Hepatocyte (in vitro differentiated cells): ENCODE measurements at places on chromosomes 6 and 20. TPM values are rescaled to one million over a fixed set of nuclear protein-coding genes. Genes with fewer than 3 reads are reported as not detected.

DNA sequence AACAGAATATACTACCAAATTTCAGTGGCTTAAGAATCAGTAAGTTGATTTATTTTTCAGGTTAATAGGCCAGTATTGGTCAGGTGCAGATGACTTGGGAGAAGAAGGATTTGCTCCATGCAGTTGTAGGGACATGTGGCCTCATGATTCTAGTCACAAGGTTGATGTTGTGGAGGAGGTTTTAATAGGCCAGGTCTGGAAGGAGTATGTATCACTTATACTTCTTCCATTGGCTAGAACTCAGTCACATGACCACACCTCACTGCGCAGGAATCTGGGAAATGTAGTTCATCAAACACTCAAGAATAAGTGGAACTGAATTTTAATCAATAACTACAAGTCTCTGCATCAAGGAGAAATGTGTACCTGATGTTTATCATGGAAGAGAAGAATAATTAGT, 281.5 kb upstream of the QKI start:
- DNase-seq, result no peak

DNA sequence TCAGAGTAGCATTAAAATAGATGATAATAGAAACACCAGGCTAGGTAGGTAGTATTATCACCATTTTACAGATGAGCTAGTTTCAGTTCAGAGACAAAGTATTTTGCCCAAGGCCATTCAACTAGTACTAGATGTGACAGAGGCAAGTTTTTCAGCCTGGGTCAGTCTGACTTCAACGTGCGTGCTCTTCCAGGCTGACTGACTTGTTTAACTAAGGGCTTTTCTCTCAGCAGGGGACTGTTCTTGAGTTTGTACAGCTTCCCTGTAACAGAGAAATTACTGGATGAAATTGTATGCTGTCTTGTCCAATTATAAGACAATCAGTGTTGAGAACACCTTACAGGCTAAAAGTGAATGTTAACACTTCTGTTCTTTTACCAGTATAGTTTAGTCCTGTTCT, 333.5 kb upstream of the MAN1A1 start:
- DNase-seq, result peak; percentile 11

GRCh38 chr6:89084954-89085353, 4.4 kb downstream of the PNRC1 start:
- DNase-seq, result no peak

DNA sequence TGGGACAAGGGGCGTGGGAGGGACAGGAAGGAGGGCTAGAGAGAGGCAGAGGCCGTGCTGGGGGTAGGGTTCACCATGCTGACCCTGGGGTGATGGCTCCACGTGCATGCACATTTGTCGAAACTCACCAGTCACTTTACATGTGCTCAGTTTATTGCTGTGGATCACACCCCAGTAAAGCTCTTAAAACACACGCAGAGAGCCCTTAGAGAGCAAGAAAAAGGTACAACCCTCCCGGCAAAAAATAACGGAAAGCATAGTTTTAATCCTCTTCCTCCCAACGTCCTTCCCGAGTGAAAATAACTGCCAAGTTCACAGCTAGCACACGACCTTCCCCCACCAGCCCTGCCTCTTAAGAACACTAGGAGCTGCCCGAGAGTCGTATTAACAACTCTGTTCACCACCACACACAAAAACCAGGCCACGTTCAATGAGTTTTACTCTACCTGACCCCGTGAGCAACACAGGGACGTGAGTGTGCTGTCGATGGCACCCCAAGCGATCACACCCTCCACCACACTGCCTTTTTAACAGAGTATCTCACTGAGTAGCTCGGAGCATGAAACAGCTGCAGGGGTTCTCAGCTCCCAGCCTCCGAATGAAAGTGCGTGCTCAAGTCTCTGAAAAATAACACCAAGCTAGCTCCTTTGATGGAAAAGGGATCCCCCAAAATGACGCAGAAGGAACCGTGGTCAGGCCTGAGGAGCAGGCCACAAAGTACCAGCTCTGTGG, 39.7 kb downstream of the TAF4 start:
- peak; percentile 72 for DNase-seq

DNA sequence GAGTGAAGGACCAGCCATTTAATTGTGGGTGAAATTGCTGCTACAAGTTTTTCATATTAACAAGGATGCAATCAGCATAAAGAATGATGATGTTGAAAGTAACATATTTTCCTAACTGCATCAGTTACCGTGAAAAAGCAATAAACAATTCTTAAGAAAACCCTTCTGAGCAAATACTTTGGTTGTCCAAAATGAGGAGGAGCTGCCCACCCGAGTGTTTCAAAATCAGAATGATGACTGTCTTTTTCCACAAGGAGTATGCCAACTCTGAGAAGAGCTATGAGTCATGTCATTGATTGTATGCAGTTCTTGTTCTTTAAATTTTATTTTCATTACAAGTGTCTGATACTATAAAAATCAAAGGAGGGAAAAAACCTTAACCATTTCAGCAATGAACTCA, 470.5 kb downstream of the COL12A1 start:
- DNase-seq, result no peak

DNA sequence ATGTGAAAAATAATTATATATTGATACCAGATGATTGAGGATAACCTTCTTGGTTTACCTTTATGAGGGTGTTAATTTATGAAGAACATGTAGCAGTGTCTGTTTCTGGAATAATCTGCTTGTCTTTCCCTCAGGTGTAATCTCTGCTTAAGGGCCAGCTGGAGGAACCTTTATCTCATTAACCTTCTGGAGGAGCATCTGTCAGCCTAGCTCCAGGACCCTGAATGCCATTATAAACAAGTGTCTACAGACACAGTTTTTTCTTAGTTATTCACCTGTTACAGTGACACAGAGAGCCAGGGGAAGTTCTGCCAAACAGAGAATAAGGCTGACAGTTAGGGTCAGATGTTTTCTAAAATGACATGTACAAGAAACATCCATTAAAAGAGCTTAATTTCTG, at the start of gene IMPG1:
Gene IMPG1 (minus strand): TSS at position 101 of the 400 bp plus-strand sequence. CDS start 174 bp downstream, outside the sequence.
- DNase-seq, result no peak

DNA sequence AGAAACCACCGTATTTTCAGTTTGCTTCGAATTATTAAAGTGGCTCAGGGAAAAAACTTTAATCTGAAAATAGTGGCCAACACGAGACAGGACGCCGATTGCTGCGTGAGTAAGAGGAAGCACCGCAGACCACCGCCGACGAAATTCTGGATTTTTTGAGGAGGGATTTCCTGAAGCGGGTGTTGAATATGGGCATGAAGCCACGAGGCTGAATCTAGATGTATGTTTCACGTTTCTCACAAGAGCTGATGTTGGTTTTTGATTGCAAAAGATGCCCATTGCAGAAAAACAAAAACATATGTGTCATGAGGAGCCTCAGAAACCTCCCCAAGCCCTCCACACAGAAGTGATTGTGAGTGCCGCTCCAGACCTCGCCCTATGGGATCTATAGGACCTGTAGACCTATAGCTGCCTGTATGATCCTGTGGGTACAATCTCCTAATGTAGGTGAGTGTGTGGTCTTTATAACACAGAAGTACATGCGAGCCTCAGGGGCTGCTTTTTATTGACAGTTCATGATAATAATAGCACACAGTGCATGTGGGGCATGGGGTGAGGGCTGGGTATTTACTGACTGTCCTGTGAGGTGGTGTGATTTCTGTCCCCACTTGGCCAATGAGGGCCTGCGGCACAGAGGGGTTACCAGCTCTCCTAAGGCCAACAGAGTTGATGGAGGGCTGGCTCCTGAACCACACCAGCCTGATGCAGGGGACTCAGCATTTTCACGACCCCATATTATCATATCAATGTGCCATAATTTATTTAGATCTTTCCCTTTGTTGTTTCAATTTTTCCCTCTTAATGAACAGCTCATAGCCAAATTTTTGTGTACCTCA, 243.9 kb downstream of the DLL1 start:
- DNase-seq, result no peak

DNA sequence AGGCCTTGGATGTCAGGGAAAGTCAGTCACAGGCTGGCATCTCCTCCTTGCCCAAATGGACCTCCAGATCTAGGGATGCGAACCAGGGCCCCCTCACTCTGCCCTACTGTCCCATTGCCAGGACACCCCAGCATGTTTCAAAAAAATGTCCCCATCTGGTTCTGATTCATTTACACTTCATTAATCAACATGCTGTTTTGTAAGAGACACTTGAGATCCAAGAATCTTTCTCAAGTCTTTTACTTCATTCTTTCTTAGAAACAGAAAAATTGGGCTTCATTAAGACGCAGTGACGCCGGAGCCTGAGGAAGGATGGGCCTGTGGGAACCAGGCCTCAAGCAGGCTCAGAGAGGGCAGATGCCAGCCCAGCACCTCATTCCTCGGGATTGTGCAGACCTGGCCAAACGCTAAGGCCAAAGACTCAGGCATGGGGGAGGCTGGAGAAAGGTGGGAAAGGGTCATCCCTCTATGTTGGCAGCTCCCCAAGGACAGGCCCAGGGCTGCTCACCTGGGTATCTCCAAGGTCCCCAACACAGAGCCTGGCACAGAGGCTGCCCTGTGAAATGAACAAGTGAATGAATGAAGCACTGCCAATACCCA, 3.8 kb downstream of the RSPO4 start:
- no peak for DNase-seq

- DNase-seq, result peak; percentile 78
Measured at GRCh38 chr6:110814102-110815014, 911 bp downstream of the CDK19 start.

DNA sequence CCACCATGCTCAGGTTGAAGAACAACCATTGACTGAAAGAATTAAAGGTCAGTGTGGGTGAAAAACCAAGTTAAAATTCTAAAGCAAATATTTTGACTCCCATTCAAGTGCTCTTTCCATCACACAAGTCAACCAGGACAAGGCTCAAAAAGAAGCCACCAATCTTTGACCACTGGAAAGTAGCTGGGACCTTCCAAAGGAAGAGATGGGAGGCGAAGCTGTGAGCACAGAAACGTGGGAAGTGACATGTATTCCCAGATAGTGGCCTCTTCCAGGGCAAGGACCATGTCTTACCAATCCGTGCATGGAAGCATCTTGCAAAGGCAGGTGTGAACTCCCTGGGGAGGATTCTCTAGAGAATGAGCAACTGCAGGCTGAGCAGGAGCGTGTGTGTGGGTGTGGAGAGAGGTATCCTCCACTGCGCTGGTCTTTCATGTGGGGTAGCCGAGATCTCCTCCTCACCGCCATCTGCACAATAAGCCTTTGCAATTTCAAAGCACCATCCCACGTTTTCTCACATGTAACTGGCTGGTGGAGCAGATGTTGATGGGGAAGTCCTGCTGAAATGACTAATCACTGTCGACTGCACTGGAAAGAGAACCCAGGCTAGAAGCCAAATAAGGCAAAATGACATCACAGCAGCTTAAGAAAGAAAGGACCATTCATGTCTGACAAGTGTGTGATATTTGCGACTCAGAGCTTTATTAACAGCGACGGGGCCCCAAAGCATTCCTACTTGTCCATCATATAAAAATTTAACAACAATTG, 189.4 kb upstream of the RREB1 start:
- no peak for DNase-seq

- DNase-seq, result no peak
Measured at GRCh38 chr20:25685276-25686080, 11.2 kb downstream of the ZNF337 start.

- no peak for DNase-seq
Measured at GRCh38 chr6:170048615-170049256, 242.1 kb downstream of the DLL1 start.

DNA sequence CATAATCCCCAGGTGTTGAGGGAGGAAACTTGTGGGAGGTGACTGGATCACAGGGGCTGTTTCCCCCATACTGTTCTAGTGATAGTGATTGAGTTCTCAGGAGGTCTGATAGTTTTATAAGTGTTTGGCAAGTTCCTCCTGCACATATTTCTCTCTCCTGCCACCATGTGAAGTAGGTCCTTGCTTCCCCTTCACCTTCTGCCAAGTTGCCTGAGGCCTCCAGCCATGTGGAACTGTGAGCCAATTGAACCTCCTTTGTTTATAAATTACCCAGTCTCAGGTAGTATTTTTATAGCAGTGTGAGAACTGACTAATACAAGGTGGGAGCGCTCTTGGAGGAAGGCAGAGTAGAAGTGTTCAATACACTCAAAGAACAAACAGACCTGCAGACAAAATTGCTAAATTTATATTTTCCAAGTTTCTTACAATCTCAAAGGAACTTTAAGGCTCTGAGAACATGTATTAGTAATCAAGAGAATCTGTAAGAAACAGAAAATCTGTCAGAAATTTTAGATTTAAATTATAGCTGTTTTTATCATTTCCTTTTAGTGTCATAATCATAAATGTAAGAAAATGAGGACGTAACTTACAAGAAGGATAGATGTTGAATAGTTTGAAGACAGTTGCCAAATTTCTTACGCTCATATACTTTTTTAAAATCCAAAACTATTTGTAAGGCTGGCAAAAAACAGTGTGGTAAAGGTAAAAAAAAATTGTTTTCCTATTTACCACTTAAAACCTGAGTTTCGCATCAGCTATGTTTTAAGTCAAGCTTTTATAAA, 77.7 kb downstream of the ASCC3 start:
- no peak for DNase-seq

GRCh38 chr6:2396042-2396657, 150.7 kb upstream of the GMDS start:
- DNase-seq, result no peak

DNA sequence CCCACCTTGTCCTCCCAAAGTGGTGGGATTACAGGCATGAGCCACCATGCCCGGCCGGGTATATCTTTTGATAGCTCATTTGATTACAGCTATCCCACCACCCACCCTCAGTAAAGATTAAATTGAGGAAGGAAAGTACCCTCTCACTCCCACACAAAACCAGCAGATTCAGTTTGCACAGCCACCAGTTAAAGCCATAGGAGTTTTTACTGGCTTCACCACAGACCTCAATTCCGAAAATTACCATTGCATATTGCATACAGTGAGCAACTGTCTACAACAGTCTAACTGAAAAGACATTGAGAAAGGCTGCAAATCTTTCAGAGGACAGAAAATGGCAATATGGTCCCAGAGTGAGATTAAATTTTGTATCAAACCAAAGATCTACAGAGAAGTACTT, 34.9 kb downstream of the ESF1 start:
- no peak for DNase-seq

GRCh38 chr6:170045981-170046667, 244.8 kb downstream of the DLL1 start:
- DNase-seq, result no peak

The FAM210B gene
- 55.3 and 62.7 TPM in 2 replicates for polyA plus RNA-seq

The CST8 gene
- polyA plus RNA-seq, result not detected in 2 replicates

The HCK gene
- 0.54 and 0.90 TPM in 2 replicates for polyA plus RNA-seq

The LIN28B gene
- polyA plus RNA-seq, result 1.8 and 3.2 TPM in 2 replicates

The LRFN2 gene
- 0.47 and 0.54 TPM in 2 replicates for polyA plus RNA-seq

The PRSS35 gene
- polyA plus RNA-seq, result 28.1 and 33.3 TPM in 2 replicates

The PHACTR3 gene
- 7.5 and 9.1 TPM in 2 replicates for polyA plus RNA-seq

The HLA-DMB gene
- 1.7 TPM in 1 of 2 replicates, not detected in the other for polyA plus RNA-seq
